CD14-positive monocyte (primary cell): ENCODE measurements at places on chromosomes 6 and 20. TPM values are rescaled to one million over a fixed set of nuclear protein-coding genes. Genes with fewer than 3 reads are reported as not detected.

The DBNDD2 gene
- 22.1 and 22.5 TPM in 2 replicates for polyA plus RNA-seq

The MACROD2 gene
- not detected for polyA plus RNA-seq

The PTCHD4 gene
- not detected for polyA plus RNA-seq

The BPIFB1 gene
- not detected for polyA plus RNA-seq

The PI3 gene
- polyA plus RNA-seq = not detected

The ADGRF5 gene
- polyA plus RNA-seq = not detected

The TNFRSF6B gene
- not detected for polyA plus RNA-seq

The ZBTB9 gene
- polyA plus RNA-seq = 0.42 TPM

The DAAM2 gene
- not detected in 2 replicates for polyA plus RNA-seq

The TUBB2B gene
- polyA plus RNA-seq = 0.15 TPM

The ERVFRD-1 gene
- 0.05 TPM for polyA plus RNA-seq

The RNF39 gene
- polyA plus RNA-seq = not detected

The LY6G6F gene
- polyA plus RNA-seq = not detected

The FYN gene
- polyA plus RNA-seq = 114 TPM

The RNF146 gene
- polyA plus RNA-seq = 22.5 TPM

The ULBP3 gene
- 0.08 TPM in 1 of 2 replicates, not detected in the other for polyA plus RNA-seq
